ENCODE measurements at places on chromosomes 12 and 14. TPM values are rescaled to one million over a fixed set of nuclear protein-coding genes. Genes with fewer than 3 reads are reported as not detected.
A peak's percentile ranks its signal among the peaks of the same experiment; 100 is the strongest.

DNA sequence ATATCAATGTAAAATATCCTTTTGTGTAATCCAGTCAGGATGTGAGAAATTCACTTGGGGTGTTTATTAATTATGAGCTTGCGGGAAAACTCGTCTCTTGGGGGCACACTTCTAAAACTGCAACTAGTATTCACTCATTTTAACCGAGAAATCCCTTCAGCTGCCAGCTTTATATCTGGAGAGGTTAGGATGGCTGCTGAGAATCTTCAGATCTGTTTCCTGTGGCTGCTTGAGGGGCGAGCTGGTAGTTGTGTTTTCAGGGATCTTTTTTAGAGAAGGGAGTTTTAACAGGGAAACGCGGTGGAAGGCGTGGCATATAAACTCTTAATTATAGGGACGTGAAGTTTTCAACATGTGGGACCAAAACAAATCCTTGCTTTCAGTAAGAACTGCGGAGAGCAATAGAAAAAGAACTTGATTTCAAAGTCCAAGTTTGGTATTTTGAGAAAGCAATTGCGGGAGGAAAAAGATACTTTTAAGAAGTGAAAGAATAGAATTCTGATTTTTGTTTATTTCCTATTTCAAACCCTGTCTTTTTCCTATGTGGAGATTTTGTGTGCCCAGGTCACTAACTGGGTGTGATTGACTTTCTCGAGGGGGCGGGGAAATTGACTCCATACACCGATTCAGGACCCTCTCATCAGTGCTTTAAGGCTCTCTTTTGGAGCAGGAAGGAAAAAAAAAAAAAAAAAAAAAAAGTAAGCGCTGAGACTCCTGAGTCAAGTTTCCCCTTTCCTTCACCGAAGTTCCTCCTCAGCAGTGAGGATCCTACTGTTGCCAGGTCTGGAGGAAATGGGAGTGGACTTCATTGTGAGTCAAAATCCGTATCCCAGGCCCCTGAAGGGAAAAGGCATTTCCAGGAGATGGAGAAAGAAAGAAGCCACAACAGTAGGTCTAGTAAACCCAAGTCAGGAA is 1.1 kb downstream of the PPFIBP1 start:
- DNase-seq, result peak; percentile 72

- no peak for DNase-seq
These were observed 147.4 kb downstream of the C12orf75 start for GRCh38 chr12:105477873-105478272.

- DNase-seq, result no peak
These were observed 131.1 kb downstream of the ACSS3 start for GRCh38 chr12:81209012-81209411.

Gene ANKRD9
- 10.5 TPM for total RNA-seq

GRCh38 chr12:70248876-70249275 is 5.6 kb downstream of the CNOT2 start:
- DNase-seq, result no peak

Gene KCNK13
- not detected for total RNA-seq

Gene PZP
- total RNA-seq, result not detected

DNA sequence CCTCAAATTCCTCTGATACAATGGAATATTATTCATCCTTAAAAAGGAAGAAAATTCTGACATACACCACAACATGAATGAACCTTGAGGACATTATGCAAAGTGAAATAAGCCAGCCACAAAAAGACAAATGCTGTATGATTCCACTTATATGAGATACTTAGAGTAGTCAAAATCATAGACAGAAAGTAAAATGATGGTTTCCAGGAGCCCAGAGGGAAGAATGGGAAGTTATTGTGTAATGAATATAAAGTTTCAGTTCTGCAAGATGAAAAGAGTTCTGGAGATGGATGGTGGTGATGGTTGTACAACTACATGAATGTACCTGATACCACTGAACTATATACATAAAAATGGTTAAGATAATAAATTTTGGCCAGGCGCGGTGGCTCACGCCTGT is 18.3 kb downstream of the VWF start:
- no peak for DNase-seq

DNA sequence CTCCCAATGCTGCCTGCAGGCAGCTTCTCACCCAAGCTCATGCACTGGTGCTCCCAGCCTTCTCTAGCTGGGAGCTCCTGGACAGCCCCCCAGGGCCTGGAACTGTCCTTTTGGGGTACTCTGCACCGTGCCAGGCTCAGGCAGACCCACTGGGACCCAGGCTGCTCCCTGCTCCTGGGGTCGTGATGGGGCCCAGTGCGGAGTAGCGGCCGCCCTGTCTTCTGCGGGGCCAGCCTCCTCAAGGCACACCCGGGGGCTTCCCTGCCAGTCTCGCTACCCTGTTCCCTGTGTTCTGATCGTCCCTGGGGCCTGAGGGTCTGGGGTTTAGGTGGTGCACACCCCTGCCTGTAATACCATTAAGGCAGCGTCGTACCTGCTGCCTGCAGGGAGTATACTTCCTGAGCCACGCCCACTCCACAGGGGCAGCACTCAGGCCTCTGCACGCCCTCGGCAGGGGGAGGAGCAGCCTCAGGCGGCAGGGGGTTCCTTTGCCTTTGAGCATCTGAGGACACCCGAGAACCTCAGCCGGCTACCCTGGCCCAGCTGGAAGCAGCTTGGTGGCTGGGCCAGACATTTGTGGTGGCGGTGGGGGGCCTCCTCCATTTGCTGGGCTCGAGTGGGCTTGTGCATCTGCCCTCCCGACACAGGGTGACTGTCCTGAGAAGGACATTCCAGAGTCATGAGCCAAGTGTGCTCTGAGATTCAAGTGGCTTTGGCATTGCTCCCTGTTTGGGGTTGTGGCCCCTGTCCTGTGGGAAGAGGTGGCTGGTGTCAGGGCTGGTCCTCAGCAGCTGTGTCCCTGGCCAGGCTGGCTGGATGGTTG is 9.2 kb upstream of the CRIP2 start:
- DNase-seq, result no peak

Data from MG63 (cell line).